ENCODE measurements at places on chromosomes 11 and 22.

GRCh38 chr11:113778111-113778910 lies 1.3 kb upstream of the CLDN25 start:
- DNase-seq: no peak

DNA sequence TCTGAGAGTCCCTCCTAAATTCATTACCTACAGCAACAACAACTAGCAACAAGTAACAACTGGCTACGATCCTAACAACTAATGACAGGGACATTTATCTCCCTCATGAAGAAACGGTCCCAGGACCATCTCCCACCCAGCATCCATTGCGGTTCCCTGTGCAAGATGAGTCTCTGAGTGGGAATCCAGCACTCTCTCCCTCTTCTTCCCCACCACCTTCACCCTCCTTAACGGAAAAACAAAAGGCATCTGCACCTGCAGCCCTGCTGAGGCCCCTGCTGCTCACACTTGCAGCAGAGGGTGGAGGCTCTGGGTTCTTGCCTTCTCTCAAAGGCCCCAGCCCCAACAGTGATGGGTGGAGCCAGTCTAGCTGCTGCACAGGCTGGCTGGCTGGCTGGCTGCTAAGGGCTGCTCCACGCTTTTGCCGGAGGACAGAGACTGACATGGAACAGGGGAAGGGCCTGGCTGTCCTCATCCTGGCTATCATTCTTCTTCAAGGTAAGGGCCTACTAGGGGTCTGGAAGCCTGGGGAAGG lies at the start of gene CD3G:
TSS of gene CD3G (plus strand) at position 364 of the 535 bp plus-strand sequence. CDS start at position 444, 80 bp downstream.
- peak; percentile 77 for DNase-seq

GRCh38 chr11:44470854-44471253 lies 94.6 kb upstream of the CD82 start:
- no peak for DNase-seq

- DNase-seq: no peak
Observed at GRCh38 chr11:18624161-18624560, 10.0 kb downstream of the SPTY2D1 start.

DNA sequence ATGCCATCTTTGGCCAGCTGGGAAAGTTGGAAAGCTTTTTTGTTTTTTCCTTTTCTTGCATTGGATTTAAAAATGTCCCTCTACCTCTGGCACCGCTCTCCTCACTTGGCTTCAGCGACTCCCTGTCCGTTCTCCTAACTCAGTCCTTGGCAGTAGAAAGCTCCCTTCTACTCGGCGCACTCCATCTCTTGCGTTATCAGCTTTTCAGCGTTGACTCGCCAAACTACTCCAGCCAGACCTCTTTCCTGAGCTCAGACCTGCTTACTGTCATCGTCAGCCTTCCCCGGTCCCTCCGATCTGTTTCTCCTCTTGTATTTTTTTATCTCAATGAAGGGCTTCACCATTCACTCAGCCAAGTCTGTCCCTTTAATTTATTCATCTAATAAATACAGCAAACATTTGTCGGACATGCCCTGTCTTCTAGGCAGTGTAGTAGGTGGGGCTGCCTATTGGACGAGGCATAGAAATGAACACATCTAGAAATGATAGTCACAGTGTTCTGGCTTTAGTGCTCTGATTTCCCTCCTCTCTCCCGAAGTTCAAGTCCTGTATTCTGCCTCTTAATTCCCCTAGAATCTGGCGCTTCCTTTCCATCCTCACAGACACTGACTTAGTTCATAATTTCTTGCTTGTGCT lies 839 bp downstream of the CEP164 start:
- peak; percentile 16 for DNase-seq

DNA sequence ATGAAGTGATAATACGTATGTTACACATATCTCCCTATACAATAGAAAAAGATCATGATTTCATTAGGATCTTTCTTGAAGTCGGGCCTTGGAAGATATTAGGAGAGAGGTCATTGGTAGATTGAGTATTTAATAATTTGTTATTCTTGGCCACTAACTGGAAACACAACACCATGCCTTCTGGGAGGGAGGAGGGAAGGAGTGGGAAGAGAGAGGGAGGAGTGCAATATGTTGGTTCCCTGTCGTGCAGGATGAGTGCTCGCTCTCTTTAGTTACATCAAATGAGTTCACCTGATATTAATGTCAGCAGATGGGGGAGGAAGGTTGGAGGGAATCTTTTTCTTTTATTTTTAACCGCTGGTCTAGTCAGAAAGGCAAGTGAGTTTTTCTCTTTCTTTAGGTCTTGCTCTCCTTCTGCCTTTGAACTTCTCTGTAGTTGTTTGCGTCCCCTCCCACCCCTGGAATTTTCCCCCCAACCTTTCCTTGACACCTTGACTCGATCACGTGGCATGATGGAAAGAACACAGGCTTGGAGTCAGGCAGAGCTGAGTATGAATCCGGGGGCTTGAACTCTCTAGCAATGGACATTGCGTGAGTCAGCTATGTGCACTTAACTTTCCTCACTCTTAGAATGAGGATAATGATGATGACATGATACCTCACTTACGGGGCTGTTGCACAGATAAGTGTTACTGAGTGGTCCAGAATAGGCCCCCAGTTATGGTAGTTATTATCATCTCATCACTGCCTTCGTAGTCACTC lies 6.2 kb downstream of the ADAMTS15 start:
- no peak for DNase-seq

- peak; percentile 47 for DNase-seq
Observed at GRCh38 chr22:31210556-31211421, 1.3 kb upstream of the LIMK2 start.

DNA sequence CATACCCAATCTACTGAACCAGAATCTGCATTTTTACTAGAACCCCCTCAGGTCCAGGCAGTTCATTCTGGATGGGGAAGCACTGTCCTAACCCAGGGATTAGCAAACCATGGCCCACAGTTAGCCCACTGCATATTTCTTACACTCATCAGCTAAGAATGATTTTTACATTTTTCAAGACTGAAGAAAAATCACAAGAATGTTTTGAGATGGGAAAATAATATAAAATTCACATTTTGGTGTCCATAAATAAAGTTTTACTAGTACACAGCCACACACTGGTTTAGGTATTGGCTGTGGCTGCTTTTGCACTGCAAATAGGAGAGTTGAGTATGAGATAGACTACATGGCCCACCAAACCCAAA lies 59.4 kb downstream of the PPFIBP2 start:
- no peak for DNase-seq

GRCh38 chr11:130609121-130610035 lies 160.9 kb downstream of the ADAMTS15 start:
- DNase-seq: no peak

DNA sequence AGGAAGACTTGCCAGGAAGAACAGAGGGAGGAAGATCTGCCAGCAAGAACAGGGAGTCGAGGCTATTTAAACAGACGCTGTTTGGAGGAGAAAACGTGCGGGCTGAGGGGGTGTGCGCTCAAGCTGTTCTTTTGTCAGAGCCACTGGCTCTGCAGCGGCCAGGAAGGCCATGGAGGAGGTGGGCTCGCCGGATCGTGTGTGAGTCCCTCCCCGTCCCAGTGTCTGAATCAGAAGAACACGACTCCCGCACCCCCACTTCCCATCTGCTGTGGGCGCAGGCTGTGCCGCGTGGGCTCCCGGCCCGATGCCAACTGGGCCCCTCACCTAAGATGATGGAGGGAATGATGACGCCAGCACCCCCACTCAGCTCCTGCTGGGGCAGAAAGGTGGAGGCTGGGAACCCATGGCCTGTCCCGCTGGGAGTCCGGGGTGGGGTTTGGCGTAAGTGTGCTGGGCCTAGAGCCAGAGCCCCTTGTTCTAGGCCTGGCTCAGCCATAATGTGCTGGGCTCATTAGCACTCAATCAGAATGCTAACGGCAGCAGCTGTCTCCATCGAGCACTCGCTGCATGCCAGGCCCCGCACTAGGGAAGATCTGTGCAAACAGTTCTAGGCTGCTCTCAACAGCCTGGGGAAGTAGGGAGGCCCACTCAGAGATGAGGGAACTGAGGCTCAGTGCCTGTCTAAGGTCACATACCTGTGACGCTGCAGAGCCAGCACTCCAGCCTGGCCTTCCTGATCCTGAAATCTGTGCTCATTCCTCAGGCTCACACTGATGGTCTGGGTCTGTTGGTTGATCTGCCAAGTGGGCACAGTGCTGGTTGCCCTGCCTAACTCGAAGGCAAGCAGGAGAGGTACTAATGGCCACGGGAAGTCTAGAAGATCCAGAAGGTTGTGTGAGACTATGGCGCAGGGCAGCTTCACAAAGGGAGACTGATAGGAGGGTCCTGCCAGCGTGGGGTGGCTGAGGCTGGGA lies 11.5 kb downstream of the NPTXR start:
- DNase-seq: no peak

GRCh38 chr11:123587559-123587958 lies 66.9 kb downstream of the SCN3B start:
- no peak for DNase-seq

- DNase-seq: no peak
Observed at GRCh38 chr11:115535781-115536180, 31.6 kb upstream of the CADM1 start.
